Activated CD4-positive, CD25-positive, alpha-beta regulatory T cell (primary cell): ENCODE measurements at places on chromosomes 2 and 18.

GRCh38 chr2:196277002-196277401 is 105.6 kb upstream of the STK17B start:
- DNase-seq = no peak

- DNase-seq = no peak
Observed at GRCh38 chr18:6058941-6059340, 163.6 kb upstream of the TMEM200C start.

DNA sequence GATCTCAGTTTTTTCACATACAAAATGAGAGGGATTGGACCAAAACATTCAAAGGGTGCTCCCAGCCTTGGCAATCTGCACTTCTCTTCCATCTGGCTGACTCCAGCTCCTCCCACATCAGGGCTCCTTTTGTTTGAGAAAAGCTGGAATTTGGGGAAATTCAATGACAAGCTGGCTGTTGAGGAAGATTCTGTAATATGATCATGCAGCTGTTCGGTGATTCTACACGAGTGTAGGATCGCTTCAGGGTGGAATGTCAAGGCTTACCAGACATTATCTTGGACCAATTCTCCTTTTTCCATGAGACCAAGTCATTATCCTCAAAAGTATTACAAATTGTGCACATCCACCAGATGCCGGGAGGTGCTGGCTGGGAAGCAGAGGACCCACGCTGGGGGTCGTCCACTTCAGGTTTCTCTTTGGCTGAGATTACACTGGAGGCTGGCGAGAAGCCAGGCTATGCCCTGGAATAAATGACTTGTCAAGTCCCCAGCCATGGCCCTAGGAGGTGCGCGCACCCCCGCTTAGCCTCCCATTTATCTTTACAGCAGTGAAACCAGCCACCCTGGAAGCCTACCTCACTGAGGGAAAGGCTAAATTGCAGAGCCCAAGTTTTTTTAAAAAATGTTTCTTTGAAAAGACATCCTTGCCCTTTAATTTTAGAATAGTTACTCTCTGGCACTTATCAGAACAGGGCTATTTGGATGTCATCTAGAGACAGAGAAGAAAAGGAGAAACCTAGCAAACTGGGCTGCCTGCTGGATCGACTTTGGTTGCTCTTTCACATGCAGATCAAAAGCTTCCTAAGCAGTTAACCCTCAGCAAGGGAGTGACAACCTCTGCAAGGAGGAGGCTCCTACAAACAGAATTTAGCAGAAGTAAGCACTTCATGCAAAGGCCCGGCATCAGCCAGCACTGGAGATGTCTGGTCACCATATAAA is 42.5 kb upstream of the LCLAT1 start:
- DNase-seq = no peak

DNA sequence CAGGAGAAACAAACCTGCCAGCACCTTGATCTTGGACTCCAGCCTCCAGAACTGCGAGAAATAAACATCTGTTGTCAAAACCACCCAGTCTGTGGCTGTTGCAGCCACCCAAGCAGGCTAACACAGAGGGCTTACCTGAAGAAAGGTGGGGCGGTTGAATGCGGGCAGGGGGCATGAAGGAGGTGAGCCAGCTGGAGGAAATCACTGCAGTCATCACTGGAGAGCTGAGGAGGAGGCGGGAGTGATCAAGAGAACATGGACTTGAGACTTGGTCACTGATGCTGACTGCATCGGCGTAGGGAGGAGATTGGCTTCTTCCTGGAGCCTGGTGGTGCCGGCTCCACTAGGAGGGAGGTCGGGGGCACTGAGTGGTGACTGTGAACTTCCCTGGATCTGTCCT is 14.6 kb upstream of the ARMC9 start:
- no peak for DNase-seq

DNA sequence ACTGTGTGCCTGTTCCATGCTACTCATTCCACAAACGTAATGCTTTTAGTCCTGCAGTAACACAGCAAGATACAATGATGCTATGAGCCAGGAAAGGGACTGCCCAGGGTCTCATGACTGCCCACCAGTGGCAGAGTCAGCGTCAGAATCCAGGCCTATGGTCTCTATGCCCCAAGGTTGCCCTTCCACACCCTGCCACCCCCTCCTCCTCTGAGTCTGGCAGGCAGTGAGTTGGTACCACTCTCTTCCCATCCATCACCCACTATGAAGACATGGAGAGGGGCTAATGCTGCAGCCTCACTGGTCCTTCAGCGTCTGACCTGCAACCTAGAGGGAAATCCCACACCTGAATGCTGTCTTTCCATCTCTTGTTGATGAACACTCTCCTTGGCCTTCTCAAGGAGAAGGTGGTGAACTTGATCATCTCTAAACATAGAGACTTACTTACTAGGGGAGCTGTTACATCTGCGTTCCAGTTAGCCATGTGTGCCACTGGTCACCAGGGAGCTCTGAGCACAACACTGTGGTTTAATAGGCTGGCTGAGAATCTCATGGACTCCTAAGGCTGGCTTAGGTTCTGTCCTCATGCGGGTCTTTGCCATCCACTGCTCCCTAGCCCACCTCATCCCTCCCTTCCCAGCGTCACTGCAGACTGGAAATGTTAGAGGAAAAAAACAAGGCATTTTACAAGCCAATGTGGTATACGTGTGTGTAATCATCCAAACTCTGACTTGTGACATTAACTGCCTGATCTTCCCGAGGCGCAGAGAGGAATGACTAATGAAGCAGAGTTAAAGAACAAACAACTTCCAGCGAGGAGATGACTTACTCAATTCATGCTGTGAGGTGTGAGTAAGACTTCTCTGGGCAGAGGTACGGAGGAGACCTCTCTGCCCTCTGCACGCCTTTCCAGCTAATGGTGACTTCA is 28.8 kb downstream of the STEAP3 start:
- no peak for DNase-seq

DNA sequence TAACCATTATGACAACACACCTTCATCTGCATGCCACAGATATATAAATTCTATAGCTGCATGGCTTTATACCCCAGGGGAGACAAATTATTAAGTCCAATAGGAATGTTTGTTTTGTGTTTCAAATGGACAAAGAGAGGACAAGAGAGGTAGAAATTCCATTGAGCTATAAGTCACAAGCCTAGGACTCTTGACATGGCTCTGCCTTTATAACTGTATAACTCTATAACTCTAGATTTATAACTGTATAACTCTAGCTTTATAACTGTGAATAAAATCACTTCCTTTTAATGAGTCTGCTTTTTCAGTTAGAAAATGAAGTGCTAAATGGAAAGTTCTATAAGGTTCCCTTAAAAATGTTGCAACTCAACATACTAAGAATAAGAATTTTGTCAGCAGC is 106.4 kb downstream of the SCN9A start:
- DNase-seq = no peak

- no peak for DNase-seq
Observed at GRCh38 chr18:59927246-59927825, 27.5 kb downstream of the PMAIP1 start.

GRCh38 chr18:32425466-32425865 is 45.2 kb downstream of the GAREM1 start:
- no peak for DNase-seq

- no peak for DNase-seq
Observed at GRCh38 chr2:7711167-7711566, 794.0 kb downstream of the RNF144A start.

DNA sequence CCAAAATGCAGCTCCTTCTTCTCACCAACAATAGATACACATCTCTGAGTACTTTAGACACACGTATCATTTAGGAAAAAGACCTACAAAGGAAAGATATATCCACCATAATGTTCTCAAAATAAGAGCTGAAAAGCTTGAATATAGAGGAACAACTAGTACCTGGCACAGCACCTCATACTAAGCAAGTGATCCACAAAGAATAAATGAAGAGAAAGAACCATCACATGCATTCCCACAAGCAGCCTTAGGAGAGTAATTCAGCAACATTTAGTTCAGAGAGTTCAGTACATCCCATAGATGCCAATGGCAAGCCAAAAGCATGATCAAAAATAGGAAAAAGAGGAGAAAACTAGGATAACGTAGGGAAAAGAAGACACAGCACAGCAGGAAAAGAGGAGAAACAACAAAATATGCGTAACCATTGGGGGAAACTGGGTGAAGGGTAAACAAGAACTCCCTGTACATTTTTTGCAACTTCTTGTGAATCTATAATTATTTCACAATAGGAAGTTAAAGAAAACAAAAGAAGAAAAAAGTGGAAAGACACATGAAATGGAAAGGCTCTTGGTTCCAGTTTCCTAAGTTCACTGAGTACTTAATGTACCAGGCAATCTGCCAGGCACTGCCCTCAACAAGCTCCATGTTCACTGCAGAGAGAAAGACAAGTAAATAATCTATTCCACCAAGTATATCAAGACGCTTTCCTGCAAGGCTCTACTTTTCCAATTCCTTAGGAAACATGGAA is 22.3 kb downstream of the CLASP1 start:
- no peak for DNase-seq

DNA sequence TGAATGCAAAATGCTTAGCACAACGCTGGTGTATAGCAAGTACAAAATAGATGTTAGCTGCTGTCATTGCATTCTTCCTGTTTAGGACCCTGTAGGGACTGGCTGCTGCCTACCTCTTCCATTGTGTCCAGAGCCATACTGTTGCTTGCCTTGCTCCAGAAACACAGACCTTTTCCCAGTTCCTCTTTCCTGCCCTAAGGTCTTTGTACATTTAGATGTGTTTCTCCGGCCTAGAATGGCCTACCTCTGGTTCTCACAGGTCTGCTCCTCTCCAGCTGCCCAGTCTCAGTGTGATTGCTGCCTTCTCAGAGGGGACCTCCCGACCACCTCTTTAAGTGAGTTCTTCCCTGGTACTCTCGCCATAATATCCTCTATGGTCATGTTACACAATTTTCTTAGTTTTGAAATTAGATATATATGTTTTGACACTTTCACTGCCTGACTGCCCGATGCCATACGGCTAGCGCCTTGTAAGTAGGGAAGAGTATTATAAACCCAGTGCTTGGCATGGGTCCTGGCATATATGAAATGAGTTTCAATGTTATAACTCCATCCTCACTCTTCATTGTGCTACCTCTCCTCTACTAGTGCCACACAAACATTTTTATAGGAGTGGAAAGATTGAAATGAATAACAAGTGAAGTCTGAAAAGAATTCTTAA is 48.3 kb downstream of the RFTN2 start:
- no peak for DNase-seq

GRCh38 chr18:56565551-56566345 is 72.6 kb downstream of the TXNL1 start:
- no peak for DNase-seq
